ENCODE measurements at places on chromosomes 13 and 19.

- DNase-seq, result no peak
Observed at GRCh38 chr19:45657520-45658167, 10.4 kb upstream of the GIPR start.

DNA sequence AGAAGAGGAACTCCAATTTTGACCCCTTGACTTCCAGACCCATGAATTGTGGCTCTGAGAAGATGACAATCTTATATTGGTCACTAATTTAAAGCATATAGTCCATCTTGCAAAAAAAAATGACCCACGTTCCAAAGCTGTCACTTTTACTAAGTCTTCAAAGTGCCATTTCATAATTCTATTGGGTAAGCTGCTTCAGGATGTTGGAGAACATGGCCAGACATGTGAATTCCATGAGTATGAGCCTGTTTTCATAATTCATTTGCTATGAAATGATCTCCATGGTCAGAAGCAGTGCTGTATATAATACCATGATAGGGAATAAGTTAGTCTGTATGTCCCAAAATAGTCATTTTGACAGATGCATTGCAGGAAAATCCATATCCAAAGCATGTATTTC, 1787.3 kb downstream of the SLITRK5 start:
- DNase-seq, result no peak

DNA sequence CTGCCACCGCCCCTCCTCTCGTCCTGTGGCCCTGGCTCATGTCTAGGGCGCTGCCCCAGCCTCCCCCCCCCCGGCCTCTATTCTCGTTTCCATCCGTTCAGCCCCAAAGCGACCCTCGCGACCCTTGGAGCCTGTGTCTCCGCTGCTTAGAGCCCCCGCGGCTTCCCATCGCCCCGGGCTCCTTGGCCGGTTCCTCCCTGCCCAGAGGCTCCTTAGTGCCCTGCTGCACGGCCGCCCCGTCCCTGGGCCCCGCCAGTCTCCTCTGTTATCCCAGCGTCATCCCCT, 9.2 kb upstream of the CNOT3 start:
- DNase-seq, result no peak

DNA sequence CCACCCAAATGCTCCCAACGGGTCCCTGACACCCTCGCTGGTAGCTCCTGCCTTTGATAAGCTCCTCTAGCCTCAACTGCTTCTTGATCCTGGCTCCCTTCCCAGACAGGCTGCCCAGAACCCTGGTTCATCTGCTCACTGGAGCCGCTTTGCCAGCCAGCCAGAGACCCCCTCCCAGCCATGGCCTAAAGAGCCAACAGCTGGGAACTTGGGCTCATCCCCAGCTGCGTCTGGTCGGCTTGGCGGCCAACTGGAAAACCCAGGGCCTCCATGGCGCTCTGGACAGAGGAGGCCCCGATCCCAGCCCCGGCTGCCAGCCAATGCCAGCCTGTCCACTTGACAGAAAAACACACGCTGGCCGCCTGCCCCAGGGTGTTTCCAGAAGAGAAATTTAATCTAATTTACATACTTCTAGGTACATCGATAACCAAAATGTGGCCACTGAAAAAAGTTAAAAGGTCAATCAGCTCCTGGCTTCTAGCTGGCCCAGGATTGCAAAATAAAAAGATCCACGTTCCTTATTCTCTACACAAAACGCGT, 3.0 kb upstream of the AKAP8L start:
- no peak for DNase-seq

DNA sequence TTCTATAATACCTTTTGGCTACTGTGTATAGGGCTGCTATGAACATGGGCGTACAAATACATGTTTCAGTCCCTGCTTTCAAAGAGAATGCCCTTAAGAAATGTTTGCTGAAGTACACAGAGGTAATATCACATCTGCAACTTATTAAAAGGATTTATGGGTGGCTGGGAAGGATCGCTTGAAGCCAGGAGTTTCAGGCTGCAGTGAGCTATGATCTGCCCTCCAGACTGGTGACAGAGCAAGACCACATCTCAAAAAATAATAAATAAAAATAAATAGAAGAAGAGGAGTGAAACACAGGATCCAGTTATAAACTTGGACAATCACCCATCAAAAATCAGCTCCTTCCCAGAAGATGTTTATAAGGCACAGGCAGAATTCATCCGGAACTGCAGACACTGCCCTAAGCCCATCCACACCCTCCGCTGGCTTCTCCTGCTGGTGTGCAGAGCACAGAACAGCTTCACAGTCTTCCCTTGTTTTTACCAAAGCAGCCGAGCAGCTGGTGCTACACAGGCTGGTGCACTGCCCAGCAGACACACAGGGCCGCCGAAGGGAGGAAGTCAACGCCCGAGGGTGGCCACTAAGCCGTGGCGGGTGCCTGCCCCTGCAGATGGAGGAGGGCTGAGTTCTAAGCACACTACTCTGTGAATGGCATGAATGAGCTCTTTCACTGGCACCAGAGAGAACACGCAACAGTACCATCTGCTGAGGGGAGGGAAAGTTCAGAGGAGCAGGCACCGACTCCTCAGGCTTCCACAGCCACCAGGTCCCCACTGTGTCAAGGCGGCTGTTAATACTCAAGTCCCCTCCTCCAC, 44.0 kb downstream of the BRD4 start:
- DNase-seq, result no peak

- DNase-seq, result no peak
Observed at GRCh38 chr13:62613819-62614218, 1198.2 kb upstream of the PCDH20 start.

- DNase-seq, result no peak
Observed at GRCh38 chr13:110443622-110444225, 117.8 kb downstream of the RAB20 start.

GRCh38 chr13:40187324-40187795, 479.1 kb downstream of the FOXO1 start:
- DNase-seq, result no peak

GRCh38 chr13:112531263-112531794, 56.6 kb downstream of the TUBGCP3 start:
- DNase-seq, result no peak

GRCh38 chr19:3087769-3088168, 6.4 kb upstream of the GNA11 start:
- no peak for DNase-seq

DNA sequence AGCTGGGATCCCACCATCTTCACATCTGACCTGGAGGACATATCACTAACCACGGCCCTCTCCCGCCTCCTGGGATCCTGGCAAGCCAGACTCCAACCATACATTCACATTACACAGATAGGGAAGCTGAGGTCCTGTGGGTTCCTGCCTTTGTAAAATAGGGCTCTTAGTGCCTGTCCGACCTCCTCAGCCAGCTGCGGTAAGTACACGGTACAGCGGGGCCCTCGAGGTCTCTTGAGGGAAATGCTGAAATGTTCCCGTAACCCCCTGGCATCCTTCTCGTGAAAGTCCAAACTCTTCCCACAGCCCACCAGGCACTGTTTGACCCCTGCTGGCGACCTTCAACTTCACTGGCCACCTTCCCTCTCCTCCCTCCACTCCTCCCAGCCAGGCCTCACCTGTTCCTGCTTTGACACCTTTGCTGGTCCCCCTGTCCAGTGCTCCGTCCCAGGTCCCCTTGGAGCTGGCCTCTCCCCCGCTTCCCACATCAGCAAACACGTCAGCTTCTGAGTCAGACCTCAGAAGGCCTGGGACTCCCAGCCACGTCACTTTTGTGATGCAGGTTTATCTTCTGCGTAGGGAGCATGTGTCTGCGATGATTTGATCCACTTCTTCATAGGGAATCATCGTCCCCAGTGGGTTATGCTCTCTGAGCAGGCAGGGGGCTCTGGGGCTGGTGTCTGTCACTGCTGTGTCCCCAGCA, 8.8 kb upstream of the GNG7 start:
- no peak for DNase-seq

GRCh38 chr13:105894697-105895096, 640.8 kb downstream of the EFNB2 start:
- DNase-seq, result no peak

DNA sequence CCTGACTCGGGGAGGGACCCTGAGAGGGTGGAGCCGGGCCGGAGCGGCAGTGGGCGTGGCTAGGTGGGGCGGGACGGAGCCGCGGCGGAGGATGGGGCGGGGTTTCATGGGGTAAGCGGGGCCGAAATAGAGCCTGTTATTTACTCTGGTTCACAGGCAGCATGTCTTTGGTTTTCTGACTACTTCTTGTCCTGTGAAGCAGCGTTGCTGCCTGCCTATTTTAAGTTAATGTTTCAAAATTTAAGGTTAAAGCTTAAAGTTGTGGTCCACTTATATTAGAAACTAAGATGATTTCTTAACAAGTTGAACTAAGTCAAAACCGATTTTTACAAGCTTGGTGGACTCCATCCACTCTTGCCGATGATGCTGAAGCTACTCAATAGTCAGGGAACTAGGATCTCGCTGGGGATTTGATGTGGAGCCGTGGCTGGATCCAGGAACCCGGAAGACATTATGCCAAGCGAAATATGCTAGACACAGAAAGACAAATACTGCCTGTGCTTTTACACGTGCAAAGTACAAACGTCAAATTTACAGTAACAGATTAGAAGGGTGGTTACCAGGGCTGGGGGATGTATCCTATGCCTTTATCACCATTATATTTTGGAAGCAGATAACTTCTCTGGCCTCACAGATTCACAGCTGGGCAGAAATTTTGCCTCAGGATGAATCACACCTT, 433 bp upstream of the ZNF616 start:
- no peak for DNase-seq

DNA sequence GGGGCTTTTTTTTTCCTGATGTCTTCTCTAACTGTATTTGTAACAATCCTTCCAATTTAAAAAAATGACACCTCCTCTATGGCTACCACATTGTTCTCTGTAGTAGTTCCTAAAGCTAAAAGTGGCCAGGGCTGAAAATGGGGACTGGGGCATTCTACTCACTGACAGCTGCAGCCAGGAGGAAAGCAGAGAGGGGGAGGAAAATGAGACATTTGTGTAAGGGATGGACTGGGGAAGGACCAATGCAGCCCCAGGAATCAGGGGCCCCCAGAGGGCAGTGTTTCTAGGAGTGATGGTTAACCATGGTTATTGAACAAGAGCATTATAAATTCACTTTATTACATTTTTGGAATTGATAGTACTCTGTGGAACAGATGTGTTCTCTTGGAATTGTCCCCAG, 34.3 kb upstream of the C1QTNF9 start:
- no peak for DNase-seq

DNA sequence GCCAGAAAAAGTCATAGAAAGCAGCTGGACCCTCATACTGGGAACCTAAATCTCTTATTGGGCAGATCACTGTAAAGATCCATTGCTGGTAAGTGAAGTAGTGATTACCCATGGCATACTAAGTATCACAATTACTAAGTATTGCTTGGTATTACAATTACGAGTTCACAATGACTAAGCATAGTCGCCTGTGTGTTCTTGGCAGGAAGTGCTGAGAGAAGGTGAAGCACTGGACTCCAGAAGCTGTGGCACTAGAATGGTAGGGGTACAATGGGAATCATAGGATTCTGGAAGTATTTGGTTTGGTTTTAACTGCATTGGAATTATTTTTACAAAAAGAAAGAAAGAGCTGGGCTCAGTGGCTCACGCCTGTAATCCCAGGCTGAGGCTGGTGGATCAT, 20.3 kb downstream of the LGALS16 start:
- DNase-seq, result no peak

- no peak for DNase-seq
Observed at GRCh38 chr19:582497-583197, 7.0 kb upstream of the HCN2 start.

GRCh38 chr13:43861863-43862262, 17.7 kb downstream of the CCDC122 start:
- DNase-seq, result no peak

- no peak for DNase-seq
Observed at GRCh38 chr19:19447536-19448237, 42.2 kb downstream of the GATAD2A start.

GRCh38 chr13:43884222-43884621, 4.5 kb downstream of the LACC1 start:
- DNase-seq, result no peak

DNA sequence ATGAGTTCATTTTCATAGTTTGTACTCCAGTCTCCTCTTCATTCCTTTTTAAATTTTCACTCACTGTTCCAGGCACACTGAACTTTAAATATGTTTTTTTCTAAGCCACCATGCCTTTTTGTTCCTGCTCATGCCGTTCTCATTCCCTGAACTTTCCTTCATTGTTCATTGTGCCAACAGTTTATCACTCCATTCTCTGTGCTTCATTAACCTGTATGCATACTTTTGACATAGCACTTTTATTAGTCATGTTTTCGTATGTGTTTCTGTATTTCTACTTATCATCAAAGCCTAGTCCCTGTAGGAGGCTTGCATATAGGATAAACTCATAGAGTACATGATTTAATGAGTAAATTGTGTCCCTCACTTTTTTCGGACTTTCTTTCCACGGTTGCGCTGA, 65.3 kb downstream of the PCDH20 start:
- no peak for DNase-seq

DNA sequence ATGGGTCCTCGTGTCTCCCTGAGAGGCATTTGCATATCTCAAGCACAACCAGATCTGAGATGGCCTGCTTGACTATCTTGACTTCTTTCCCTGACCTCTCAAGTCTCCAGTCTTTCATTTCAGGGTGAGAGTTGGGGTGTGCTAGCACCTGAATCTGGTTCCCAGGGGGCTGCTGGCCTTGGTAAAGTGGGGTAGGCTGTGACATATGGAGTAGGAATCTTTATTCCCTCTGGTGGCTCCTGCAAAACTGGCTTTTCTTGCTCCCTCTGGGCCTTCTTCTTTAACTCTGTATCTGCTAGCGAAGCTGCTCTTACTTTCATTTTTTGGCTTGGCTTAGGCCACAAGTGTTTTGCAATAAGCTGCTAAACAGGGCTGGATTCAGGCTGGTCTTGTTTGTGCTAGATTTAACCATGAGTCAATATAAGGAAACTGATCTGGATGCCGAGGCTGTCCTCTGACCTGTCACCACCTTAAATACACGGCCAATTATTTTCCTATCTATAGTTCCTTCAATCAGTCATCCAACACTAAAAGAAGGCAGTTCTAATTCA, 42.3 kb downstream of the ZNF493 start:
- DNase-seq, result no peak

- DNase-seq, result no peak
Observed at GRCh38 chr13:43664700-43665191, 122.0 kb downstream of the ENOX1 start.

DNA sequence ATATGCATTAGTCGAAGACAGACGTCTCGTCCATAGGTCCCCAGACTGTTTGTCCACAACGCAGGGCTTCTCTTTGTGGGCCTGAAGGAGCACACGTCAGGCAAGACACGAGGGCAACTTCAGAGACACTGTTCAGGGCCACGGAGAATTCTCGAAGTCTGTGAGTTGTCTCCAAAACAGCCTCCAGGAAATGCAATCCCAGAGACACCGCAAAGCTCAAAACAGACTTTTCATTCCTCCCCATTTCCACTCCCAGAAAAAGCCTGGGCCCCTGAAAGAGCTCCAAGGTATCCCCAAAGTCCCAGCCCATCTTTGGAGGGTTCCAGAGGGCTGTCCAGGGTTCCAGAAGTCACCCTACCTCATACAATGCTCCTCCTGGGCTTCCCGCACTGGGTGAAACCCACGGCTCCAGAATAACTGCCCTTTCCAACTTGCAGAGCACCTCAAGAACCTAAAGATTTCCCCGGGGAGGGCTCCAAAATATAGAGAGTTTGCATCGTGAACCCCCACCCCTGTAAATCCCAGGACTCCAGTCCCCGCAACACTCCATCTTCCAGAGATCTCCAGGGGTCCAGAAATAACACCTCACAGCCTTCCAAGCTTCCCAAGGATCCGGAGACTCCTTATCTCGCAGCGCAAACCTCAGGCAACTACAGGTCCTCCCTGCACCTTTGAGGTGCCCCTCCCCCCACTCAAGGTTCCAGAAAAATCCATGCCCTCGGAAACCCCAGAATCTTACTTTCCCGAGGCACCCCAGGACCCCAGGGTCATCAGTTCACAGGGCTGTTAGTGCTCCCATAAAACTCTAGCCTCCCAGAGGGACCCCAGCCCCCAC, 687 bp upstream of the FTL start:
- no peak for DNase-seq

Data from NCI-H1436 treated with DMSO at 0.1 percent for 48 hours (cell line).